CD4-positive, alpha-beta memory T cell (primary cell): ENCODE measurements at places on chromosomes 1 and 21. TPM values are rescaled to one million over a fixed set of nuclear protein-coding genes. Genes with fewer than 3 reads are reported as not detected.

SLC16A4 gene
- 0.90 TPM for total RNA-seq

- DNase-seq: no peak
These were observed 19.5 kb downstream of the MAP3K7CL start for GRCh38 chr21:29149808-29150425.

DNA sequence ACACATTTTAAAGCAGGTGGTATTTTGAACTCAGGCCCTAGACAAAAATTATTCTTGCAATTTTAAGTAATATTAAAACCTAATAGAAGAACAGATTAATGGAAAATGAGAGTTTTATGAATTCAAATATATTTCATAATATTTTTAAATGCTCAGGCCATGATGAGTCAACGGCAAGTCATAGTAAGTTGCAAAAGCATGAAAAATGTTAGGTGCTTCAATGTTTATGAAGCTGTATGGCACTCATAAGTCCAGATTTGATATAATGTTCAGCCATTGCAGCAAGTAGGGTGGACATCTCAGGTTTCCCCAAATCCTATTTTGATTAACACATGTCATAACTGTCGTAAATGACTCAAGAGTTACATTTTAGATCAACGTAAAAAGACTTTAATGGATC is 112.6 kb downstream of the GRIK1 start:
- DNase-seq: no peak

C1orf141 gene
- total RNA-seq: not detected

GRCh38 chr1:118290046-118290445 is 105.0 kb upstream of the SPAG17 start:
- no peak for DNase-seq

GRCh38 chr1:74822851-74823401 is 90.0 kb downstream of the TYW3 start:
- DNase-seq: no peak

- DNase-seq: no peak
These were observed 41.9 kb downstream of the RSPH1 start for GRCh38 chr21:42453986-42454570.

GRCh38 chr1:19758227-19758830 is 41.4 kb downstream of the TMCO4 start:
- no peak for DNase-seq

DNA sequence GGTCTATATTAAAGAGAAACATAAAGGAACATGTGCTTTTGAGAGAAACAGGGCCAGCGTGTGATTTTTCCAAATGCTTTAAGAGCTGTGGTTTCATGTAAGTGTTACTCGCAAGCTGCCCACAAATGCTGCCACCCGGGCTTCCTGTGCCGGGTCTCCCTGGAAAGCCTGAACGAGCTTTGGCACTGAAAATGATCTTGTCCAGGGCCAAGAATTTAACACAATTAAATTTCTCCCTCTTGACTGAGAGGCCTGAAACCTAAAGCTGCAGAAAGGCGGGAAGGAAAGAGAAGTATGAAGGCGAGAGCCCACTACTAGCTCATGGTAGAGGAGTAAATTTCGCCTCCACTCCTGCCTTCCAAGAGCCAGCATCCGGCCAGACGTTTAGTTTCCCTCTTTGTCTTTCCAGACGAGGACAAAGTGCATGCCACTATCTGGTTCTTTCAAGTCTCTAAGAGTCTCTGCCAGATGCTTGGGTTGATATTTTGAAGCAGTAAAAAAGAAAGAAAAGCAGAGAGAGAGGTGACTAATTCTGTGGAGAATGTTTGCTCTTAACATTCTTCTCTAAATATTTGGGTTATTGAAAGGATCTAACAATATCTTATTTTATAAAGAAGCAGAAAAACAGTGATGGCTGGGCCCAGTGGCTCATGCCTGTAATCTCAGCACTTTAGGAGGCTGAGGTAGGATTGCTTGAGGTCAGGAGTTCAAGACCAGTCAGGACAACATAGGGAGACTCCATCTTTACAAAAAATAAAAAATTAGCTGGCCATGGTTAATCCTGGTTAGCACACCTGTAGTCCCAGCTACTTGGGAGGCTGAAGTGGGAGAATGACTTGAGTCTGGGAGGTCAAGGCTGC is 100.0 kb upstream of the HNRNPU start:
- DNase-seq: no peak

PLA2G4A gene
- 0.32 TPM for total RNA-seq

DNA sequence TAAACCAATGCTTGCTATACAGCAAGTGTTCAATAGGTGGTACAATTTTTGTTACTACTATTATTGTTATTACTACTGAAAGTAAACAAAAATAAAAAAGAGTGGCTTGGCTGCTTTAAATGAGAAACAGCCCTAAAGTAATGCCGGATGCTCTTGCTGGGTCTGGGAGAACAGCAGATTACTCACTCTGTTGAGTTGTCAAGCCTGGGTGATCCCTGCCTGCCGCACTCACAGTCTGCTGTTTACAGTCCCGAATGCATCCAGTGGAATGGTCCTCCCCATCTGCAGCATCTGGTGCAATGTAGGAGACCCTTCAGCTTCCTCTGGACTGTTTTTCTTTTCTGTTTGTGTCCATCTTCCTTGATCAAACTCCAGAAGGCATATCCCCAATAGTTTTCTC is 102.7 kb upstream of the IVNS1ABP start:
- DNase-seq: no peak

GRCh38 chr1:155650231-155650757 is 38.3 kb downstream of the YY1AP1 start:
- no peak for DNase-seq

GPR37L1 gene
- not detected for total RNA-seq

- DNase-seq: no peak
These were observed 132.9 kb downstream of the SYT2 start for GRCh38 chr1:202577381-202577780.

TRMT1L gene
- 31.7 TPM for total RNA-seq

- DNase-seq: peak; percentile 18
These were observed 4.1 kb upstream of the CACNA1E start for GRCh38 chr1:181479137-181479745.

DNA sequence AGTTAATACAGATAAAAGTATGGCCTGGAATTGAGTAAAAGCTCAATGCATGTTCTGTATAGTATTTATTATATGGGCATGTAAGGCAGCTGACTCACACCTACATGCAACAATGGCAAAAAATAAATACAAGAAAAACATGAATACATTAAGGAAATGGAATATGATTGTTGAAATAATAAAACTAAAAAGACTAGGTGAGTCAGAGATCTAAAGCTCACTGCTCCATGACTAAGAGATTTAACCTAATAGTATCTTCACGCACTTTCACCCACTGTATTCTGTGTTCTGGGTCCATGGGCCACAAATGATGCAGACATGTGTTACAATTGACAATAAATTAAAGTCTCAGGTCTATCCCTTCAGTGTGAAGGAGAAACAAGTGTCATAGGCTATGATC is 607.0 kb downstream of the AGBL4 start:
- no peak for DNase-seq

MFSD2A gene
- total RNA-seq: 0.42 TPM

CLCA4 gene
- total RNA-seq: not detected

TMEM63A gene
- 476 TPM for total RNA-seq

DNA sequence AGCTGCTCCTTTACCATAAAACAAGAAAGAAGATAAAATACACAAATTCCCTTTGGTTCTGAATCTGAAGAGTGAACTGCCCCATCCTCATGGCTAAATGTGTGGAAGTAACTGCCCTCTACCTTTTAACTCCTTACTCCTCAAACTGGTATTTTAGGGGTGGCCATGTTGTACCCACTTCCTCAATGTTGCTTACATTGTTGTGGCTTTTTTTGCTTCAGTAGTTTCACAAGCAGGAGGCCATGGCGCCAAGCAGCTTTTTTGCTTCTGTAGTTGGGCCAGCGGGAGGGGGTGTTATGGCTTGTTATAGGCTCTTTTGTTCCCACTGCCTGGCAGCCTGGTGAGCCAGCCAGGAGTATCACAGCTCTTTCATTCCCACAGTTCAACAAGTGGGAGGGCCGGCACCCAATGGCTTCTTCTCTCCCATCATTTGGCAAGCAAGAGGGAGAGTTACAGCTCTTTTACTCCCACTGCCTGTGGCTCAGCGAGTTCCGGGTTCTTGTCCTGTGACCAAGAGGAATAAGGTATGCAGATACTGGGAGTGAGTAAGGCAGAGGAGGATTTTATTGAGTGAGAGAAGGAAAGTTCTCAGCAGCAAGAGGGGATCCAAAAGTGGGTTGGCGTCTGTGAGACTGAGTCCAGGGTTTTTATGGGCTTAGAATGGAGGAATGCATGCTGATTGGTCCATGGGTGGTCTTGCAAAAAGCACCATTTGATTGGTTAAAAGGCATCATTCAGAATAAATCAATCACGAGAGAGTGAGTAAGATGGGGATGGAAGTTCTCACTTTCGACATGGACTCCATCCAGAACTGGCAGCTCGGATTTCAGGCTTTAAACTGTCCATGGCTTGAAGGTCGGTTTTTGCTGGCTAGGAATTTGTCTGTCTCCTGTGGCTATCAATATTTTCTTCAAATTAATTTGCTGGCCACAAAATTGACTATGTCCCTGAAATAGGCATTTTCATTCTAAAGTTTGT is 429.6 kb downstream of the HLX start:
- DNase-seq: no peak

IGFN1 gene
- not detected for total RNA-seq

TSPEAR gene
- not detected for total RNA-seq

MAP1LC3C gene
- total RNA-seq: not detected

FAM72B gene
- total RNA-seq: not detected

RNU5D-1 gene
- total RNA-seq: not detected

OR2L13 gene
- 0.17 TPM for total RNA-seq

DNA sequence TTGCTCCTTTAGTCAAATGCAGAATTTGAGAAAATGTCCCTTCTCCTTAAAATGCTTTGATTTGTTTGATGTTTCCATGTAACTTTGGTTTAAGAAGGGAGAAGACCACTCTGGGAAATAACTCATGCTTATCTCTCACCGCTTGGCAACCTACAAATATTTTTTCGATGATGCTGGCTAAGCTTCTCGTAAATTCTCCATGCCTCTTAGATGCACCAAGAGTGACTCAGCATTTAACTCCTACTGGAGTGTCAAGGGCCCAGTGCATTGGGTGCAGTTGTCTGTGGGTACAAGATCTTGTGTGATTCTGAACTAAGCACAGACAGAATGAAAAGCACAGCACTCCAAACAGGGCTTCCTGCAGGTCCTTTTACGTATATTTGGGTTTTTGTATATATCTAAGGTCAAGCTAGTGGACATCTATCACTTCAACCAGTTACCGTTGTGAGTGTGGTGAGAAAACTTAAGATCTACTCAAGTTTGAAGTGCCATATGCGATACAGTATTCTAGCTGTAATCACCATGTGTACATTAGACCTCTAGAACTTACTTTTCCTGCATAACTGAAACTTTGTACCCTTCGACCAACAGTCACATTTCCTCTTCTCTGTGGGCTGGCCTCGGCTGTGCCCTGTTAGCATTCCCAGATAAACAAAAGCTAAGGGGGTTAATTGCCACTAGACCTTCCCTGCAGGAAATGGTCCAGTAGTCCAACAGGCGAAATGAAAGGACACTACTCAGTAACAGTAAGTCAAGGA is 55.8 kb downstream of the COL18A1 start:
- DNase-seq: no peak
